K562 (cell line): ENCODE measurements at places on chromosomes 7 and 10.

DNA sequence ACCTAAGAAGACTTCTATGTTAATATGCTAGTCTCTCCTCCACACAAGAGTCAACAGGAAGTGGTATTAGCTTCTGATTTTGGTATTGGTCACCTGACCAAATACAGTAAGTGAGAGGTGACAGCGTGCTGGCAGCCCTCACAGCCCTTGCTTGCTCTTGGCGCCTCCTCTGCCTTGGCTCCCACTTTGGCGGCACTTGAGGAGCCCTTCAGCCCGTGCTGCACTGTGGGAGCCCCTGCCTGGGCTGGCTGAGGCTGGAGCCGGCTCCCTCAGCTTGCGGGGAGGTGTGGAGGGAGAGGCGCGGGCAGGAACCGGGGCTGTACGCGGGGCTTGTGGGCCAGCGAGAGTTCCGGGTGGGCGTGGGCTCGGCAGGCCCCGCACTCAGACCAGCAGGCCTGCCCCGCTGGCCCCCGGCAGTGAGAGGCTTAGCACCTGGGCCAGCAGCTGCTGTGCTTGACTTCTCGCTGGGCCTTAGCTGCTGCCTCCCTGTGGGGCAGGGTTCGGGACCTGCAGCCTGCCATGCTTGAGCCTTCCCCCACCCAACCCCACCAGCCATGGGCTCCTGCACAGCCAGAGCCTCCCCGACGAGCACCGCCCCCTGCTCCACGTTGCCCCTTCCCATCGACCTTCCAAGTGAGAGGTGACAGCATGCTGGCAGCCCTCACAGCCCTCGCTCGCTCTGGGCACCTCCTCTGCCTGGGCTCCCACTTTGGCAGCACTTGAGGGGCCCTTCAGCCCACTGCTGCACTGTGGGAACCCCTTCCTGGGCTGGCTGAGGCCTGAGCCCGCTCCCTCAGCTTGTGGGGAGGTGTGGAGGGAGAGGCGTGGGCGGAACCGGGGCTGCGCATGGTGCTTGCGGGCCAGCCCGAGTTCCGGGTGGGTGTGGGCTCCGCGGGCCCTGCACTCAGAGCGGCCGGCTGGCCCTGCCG, 4.2 kb upstream of the ACSL5 start:
- no peak for DNase-seq

GRCh38 chr7:4690953-4691856, 9.1 kb downstream of the FOXK1 start:
- DNase-seq, result peak; percentile 3

GRCh38 chr10:61798713-61799112, 102.8 kb upstream of the ARID5B start:
- DNase-seq, result no peak

GRCh38 chr10:107545717-107546116, 381.2 kb upstream of the SORCS1 start:
- DNase-seq, result no peak
